ENCODE measurements at places on chromosomes 13 and 19. TPM values are rescaled to one million over a fixed set of nuclear protein-coding genes. Genes with fewer than 3 reads are reported as not detected.

Gene TMEM147
- 37.1 TPM for total RNA-seq

Gene FPR3
- not detected for total RNA-seq

Gene LILRA2
- not detected for total RNA-seq

Gene TPM4
- 305 TPM for total RNA-seq

GRCh38 chr19:44677019-44677811 is 5.9 kb downstream of the CEACAM19 start:
- H3K4me3 ChIP-seq = no peak overlapping the region
- H3K4me1 ChIP-seq = no peaks in the 10 kb centered on the region
- H3K27ac ChIP-seq = no peak overlapping the region
- H3K27me3 ChIP-seq = no peaks in the 10 kb centered on the region

GRCh38 chr13:67509018-67509417 is 278.9 kb upstream of the PCDH9 start:
- no peaks in the 10 kb centered on the region for H3K27me3 ChIP-seq
- no peak for DNase-seq
- no peaks in the 10 kb centered on the region for H3K4me1 ChIP-seq
- H3K27ac ChIP-seq = no peak overlapping the region
- H3K36me3 ChIP-seq = no peaks in the 10 kb centered on the region

DNA sequence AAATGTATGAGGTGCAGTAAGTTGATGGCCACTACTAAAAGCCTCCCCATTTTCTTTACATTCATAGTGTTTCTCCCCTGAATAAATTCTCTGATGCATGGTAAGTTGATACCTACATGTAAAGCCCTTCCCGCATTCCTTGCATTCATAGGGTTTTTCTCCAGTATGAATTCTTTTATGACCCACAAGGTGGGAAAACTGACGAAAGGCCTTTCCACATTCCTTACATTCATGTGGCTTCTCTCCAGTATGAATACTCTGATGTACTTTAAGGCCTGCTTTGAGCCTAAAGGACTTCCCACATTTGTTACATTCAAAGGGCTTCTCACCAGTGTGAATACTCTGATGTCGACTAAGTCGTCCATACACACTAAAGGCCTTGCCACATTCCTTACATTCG is 20.5 kb downstream of the ZNF607 start:
- peaks cover 27% of the 10 kb centered on the region for H3K36me3 ChIP-seq
- H3K27ac ChIP-seq = no peak overlapping the region
- no peak overlapping the region for H3K4me3 ChIP-seq
- no peak for DNase-seq
- H3K4me1 ChIP-seq = no peaks in the 10 kb centered on the region

GRCh38 chr13:32278426-32278825 is 36.7 kb downstream of the ZAR1L start:
- H3K27ac ChIP-seq = no peak overlapping the region
- DNase-seq = no peak
- H3K4me1 ChIP-seq = no peaks in the 10 kb centered on the region
- H3K27me3 ChIP-seq = no peaks in the 10 kb centered on the region
- no peaks in the 10 kb centered on the region for H3K36me3 ChIP-seq

GRCh38 chr13:74062933-74063332 is 71.3 kb downstream of the KLF12 start:
- H3K27ac ChIP-seq = peak overlapping the region; percentile 66
- no peaks in the 10 kb centered on the region for H3K36me3 ChIP-seq
- peak overlapping the region; percentile 73 for H3K4me3 ChIP-seq
- H3K4me1 ChIP-seq = peaks cover 33% of the 10 kb centered on the region
- H3K27me3 ChIP-seq = no peaks in the 10 kb centered on the region

DNA sequence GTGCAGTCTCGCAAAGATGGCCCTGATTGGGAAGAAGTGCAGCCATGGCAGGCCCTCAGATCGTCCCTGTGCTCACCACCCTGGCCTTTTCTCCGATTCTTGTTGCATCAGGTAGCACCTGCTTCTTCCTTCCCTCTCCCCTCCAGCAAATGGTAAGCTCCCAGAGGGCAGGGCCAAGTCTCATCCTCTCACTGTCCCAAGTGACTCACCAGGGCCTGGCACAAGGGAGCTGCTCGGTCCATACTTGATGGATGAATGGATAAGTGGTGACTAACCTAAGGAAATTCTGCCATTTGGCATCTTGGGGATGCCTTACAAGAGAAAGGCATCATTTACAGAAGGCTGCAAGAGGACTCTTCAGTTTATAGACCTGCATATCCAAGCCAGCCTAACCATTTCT is 84.9 kb downstream of the ZIC5 start:
- no peak overlapping the region for H3K4me3 ChIP-seq
- H3K27ac ChIP-seq = no peak overlapping the region
- no peaks in the 10 kb centered on the region for H3K27me3 ChIP-seq
- DNase-seq = no peak

DNA sequence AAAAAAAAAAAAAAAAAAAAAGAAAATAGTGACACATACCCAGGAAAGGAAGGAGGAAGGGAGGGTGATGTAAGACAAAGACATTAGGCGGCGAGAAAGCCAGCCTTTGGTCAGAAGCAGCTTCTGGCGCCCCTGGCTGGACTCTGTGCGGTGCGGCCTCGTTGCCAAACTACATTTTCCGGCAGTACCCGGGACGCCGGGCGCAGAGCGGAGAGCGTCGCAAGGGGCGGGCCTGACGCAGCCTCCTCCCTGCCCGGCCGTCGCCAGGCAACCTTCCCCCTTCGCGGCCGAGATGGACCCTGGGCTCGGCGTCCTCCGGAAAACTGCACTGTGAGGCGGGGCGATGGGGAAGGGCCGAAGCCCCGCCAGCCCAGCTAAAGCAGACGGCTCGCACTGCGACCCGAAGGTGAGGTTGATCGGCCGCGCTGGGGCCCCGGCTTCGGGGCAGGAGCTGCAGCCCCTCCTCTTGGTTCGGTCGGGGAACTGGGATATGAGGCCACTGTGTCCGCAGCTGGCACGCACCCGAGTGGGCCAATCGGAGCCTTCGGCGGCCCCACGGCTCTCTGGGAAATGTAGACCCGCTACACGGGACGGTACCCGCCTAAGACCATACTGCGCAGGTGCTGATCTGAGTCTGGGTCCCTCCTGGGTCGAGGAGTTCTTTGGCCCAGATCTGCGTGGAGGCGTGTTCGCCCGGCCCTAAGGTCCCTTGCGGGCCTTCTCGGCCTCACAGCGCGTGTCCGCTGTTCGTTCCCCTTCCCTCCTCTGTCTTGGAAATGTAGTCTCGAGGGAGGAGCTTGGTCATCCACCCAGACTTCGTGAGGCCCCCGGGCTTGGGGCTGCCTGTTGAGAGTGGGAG is 2.3 kb upstream of the MZF1 start:
- peak overlapping the region; percentile 75 for H3K4me3 ChIP-seq
- peaks cover 33% of the 10 kb centered on the region for H3K4me1 ChIP-seq
- peak; percentile 75 for DNase-seq
- no peaks in the 10 kb centered on the region for H3K36me3 ChIP-seq
- H3K27me3 ChIP-seq = no peaks in the 10 kb centered on the region

GRCh38 chr19:8608941-8609278 is 1.6 kb downstream of the ADAMTS10 start:
- H3K27me3 ChIP-seq = peaks cover 5% of the 10 kb centered on the region
- H3K4me1 ChIP-seq = peaks cover 18% of the 10 kb centered on the region
- H3K4me3 ChIP-seq = no peak overlapping the region
- H3K36me3 ChIP-seq = no peaks in the 10 kb centered on the region
- DNase-seq = no peak

GRCh38 chr19:9952276-9952675 is 16.0 kb upstream of the OLFM2 start:
- H3K4me1 ChIP-seq = no peaks in the 10 kb centered on the region
- H3K4me3 ChIP-seq = no peak overlapping the region
- no peak overlapping the region for H3K27ac ChIP-seq
- peaks cover 2% of the 10 kb centered on the region for H3K27me3 ChIP-seq

DNA sequence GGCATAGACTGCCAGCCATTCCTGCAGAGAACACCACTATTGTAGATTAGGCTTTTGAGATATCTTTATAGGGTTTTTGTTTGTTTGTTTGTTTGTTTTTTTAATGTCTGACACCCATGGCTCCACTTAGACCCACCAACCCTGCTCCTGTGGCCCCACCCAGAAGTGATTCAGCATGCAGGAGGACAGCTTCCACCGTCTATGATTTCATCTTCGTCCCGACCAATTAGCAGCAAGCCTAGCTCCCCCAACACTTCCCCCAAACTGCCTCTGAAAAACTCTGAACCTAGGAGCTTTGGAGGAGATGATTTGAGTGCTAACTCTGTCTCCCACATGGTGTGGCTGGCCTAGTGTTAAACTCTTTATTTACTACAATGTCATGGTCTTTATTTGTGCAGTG is 108.3 kb upstream of the RXFP2 start:
- no peak for DNase-seq
- H3K4me3 ChIP-seq = no peak overlapping the region
- no peaks in the 10 kb centered on the region for H3K4me1 ChIP-seq
- no peaks in the 10 kb centered on the region for H3K27me3 ChIP-seq
- no peaks in the 10 kb centered on the region for H3K36me3 ChIP-seq
